Spinal cord (tissue), 10 donors: ENCODE measurements at places on chromosomes 4 and X. TPM values are rescaled to one million over a fixed set of nuclear protein-coding genes. Genes with fewer than 3 reads are reported as not detected.

The PARM1 gene
- 15.3 TPM for total RNA-seq

The IL1RAPL2 gene
- total RNA-seq, result 1.8 TPM

The PF4V1 gene
- 4.2 TPM for total RNA-seq

The NXF2 gene
- total RNA-seq, result not detected

The GPR82 gene
- total RNA-seq, result 0.10 TPM

The ASIC5 gene
- total RNA-seq, result not detected

The AWAT2 gene
- not detected for total RNA-seq

The TMEM31 gene
- 0.44 TPM for total RNA-seq

The ADGRG4 gene
- 0.10 TPM for total RNA-seq
